LHCN-M2 (cell line): ENCODE measurements at places on chromosomes 12 and 14.

- no peak for DNase-seq
Measured at GRCh38 chr14:48792376-48793024, 793.7 kb downstream of the RPS29 start.

- DNase-seq = peak; percentile 30
Measured at GRCh38 chr14:67710209-67710608, 8.5 kb downstream of the RDH12 start.

- peak; percentile 93 for DNase-seq
Measured at GRCh38 chr12:93793983-93794382, 116.8 kb downstream of the CRADD start.

GRCh38 chr12:129635021-129635685 lies 268.7 kb downstream of the TMEM132D start:
- DNase-seq = no peak

DNA sequence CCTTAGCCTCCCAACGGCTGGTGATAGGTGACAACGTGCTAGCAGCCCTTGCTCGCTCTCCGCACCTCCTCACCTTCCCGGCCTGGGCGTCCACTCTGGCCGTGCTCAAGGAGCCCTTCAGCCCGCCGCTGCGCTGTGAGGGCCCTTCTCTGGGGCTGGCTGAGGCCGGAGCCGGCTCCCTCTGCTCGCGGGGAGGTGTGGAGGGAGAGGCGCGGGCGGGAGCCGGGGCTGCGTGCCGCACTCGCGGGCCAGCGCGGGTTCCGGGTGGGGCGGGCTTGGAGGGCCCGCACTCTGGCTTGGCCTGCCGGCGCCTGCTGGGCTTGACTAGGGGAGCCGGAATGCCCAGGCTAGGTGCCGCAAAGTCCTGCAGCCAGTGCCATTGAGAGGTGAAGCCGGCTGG lies 131.1 kb downstream of the CCER1 start:
- DNase-seq = no peak

GRCh38 chr12:104439137-104439536 lies 17.6 kb upstream of the CHST11 start:
- no peak for DNase-seq

GRCh38 chr14:75880512-75880911 lies 101.3 kb downstream of the TGFB3 start:
- peak; percentile 28 for DNase-seq

DNA sequence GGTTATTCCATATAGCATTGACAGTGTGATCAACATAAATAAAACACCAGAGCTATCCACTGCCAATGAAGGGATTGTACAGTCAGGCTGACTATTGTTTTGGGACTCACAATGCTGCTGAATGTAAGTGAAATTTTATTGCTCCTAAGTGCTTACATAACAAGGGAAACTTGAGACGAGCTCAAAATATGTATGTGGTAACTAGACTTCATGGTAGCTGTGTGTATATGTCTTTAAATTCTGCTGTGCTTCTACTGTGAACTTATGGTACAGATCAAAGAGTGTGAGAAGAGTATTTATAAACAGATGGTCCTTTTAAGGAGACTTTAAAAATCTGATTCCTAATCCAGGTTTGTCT lies 6.9 kb downstream of the FLRT2 start:
- no peak for DNase-seq

DNA sequence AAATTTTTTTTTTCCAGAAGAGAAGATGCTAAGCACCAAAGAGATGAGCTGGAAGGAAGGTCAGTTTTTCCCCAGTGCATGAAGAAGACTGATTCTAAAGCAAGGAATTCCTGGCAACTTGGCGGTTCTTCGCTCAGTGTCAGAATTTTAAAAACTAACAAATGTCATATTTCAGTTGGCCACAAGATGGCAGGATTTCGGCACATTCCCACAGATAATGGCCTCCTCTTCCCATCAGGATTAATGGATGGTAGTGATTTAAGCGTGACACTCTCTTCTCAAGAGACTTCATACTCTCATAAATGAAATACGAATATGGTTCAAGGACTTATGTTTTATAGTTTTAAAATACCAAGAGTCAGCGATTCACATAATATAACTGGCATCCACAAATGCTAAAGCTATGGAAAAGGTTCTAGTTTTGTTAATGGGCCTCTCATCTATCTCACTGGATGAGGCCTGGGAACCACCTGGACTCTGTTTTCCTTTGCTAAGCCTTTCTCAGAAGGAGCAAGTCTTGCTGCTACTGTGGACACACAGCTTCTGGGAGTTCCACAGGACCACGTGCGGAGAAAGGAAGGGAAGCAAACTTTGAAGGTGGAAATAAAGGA lies 46.1 kb upstream of the PTPRO start:
- DNase-seq = peak; percentile 69

GRCh38 chr14:71416392-71416791 lies 509.1 kb downstream of the PCNX1 start:
- DNase-seq = no peak

DNA sequence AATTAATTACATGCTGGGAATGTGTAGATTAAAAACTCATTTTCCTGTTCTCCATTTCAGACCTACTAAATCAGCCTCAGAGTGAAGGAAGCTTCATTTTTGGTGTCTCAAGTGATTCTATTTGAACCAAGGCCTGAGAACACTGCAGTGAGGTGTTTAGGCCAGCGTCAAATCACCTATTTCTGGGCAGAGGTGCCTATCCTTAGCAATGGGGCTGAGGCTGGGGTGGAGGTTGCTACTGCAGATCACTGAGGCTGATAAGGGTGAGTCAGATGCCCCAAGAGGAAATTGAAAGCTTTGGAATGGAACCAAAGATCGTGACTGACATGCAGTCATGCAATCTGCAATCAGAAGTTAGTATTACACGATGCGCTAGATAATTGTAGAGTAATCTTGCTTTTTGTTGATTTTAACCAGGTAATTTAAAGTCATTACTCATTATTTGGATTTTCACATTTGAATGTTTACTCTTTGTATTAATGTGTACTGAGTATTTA lies 4.4 kb downstream of the TXNRD1 start:
- DNase-seq = peak; percentile 78

DNA sequence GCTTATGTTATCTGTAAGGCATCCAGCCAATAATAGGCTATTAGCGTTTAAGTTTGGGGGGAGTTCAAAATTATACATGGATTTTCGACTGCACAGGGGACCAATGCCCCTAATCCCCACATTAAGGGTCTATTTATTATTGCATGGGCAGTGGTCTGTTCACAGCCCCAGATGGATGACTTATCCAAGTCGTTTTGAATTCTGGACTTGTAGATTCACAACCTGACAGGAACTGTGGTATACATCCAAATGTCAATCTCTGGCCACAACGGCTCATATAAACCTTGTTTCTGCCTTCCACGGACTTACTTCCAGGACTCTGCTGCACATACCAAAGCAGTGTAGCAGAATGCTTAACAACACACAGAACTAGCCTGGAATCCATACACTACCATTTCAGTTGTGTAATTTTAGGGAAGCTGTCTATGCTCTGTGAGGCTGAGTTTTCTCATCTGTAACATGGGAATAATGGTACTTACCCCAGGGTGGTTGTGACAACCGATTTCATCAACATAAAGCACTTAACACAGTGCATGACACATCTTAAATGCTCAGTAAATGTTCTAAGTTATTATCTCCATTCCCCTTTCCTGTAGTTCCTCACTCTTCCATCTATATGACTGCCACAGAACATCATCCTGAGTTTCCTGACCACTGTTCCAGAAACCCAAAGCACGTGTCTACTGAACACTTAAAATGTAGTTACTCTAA lies 3.7 kb downstream of the DDX24 start:
- DNase-seq = no peak

GRCh38 chr14:103277931-103278330 lies 56.1 kb upstream of the EIF5 start:
- DNase-seq = no peak
